ENCODE measurements at places on chromosomes 7 and 10.

DNA sequence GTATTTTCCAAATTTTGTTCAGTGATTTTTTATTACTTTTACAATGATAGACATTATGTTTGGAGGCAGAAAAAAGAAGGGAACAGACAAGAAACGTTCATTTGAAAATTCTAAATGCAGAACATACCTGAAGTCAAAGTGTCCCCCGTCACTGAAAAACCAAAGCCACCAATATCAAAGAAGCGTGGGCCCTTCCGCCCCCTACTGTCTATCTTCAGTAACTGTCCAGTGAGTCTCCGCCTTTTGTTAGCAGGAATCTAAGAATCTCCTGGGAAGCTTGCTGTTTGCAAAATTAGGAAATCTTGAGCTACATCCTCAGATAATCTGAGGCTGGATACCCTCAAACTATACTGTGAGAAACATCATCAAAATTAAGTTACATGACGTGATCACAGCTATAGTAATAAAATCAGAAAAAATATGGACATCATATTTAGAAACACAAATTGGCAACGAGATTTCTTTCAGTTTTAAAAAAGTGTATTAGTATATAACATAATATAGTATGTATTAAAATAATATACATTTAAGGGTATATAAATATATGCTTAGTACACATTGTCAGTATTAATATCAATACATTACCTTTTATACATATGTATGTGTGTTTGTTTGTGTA lies 169.3 kb upstream of the AKR1E2 start:
- peak; percentile 16 for DNase-seq

DNA sequence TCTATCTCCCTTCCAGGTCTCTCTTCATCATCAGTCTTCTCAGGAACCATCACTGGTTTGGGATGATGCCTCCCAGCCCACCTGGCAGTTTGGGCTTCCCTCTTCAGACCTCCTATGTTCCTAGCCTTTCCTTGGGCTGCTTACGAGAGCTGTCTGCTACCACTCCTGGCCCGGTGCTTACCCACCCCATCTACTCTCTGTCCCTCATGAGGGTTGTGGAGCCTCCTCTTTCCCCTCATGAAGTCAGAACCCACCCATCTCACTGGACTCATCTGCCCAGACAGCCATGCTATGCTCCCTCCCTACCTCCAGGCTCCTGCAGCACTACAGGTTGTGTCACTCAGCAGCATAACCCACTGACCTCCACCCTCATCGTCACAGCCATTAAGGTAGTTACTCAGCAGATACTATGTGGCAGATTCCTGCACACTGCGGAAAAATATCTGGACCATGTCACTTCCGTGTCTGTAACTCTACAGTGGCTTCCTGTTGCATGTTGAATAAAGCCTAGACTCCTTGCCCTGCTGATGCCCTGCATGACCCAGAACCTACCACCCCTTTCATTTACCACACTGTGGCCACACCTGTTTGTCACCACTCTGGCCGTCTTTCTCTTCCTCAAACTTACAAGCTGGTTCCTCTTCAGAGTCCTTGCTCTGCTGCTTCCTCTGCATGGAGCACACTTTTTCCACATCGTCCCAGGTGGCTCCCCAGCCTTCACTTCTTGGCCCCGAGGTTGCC lies 2.0 kb downstream of the DBNL start:
- DNase-seq = no peak

DNA sequence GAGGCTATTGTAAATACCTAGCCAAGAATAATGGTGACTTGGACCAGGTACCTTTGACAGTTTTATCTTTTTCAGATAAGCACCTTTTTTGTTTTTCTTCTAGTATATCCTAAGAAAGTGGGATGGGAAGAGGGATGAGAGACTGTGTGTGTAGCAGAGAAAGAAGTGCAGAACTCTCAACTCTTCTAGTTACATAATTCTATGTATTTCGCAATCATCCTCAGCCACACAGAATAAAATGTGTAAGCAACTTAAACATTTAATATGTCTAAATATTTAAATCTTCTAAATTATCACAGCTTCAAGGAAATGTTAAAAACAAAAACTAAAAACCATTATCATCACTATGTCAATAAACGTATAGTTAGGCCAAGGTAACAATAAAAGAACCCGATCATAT lies 42.6 kb upstream of the GSAP start:
- DNase-seq = no peak

DNA sequence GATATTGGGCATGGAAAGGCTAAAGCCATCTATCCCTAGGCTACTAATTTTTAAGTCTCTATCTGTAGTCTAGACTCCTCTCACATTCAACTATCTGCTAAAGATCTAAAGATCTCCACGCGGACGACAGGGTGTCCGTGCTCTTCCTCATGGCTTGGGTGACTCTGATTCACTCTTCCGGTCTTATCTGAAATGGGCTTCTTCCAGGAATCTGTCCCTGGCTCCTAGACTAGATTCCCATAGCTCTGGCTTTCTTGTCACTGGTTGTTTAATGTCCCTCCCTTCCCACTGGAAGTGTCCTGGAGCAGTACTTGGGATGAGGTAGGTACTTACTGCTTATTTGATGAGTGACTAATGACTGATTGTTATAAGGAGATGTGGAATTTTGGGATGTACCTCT lies 62.0 kb upstream of the PODXL start:
- no peak for DNase-seq

GRCh38 chr10:32148864-32149251 lies 92.6 kb upstream of the KIF5B start:
- DNase-seq = no peak

- no peak for DNase-seq
Observed at GRCh38 chr10:79262131-79262530, 85.1 kb upstream of the PPIF start.

GRCh38 chr7:31116615-31117014 lies 64.5 kb downstream of the ADCYAP1R1 start:
- no peak for DNase-seq

DNA sequence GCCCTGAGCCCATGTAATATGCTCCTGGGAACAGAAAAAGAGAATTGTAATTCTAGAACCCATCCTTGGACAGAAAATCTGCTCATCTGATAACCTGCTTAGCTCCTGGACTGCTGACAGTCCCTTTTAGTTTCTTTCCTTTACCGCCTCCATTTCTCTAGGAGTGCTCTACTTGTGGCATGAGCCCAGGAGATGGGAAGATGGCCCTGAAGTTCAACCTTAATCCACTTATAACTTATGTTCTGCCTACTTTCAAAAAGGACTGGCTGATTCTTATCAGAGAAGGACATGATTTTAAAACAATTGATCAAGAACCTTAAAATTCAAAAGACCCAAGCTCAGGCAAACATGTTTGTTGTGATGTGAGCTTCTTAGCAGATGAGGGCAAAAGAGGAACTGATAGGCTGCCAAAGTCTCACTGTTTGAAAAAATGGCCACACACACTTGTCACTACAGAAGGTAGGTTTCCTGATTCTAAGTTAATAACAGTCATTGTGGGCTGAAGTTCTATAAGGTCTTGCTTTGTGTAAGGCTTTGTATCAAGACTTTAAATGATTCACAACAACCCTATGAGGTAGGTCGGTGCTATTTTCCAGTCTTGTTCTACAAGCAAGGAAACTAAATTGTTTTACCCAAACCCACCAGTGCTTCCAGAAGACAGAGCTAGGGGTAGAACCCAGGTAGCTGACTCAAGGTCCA lies 94.3 kb upstream of the AFAP1L2 start:
- DNase-seq = no peak

- DNase-seq = no peak
Observed at GRCh38 chr7:31478721-31479120, 35.2 kb upstream of the ITPRID1 start.

- no peak for DNase-seq
Observed at GRCh38 chr10:48779546-48780152, 95.0 kb downstream of the WDFY4 start.

GRCh38 chr10:64040781-64041180 lies 519.6 kb downstream of the REEP3 start:
- no peak for DNase-seq

DNA sequence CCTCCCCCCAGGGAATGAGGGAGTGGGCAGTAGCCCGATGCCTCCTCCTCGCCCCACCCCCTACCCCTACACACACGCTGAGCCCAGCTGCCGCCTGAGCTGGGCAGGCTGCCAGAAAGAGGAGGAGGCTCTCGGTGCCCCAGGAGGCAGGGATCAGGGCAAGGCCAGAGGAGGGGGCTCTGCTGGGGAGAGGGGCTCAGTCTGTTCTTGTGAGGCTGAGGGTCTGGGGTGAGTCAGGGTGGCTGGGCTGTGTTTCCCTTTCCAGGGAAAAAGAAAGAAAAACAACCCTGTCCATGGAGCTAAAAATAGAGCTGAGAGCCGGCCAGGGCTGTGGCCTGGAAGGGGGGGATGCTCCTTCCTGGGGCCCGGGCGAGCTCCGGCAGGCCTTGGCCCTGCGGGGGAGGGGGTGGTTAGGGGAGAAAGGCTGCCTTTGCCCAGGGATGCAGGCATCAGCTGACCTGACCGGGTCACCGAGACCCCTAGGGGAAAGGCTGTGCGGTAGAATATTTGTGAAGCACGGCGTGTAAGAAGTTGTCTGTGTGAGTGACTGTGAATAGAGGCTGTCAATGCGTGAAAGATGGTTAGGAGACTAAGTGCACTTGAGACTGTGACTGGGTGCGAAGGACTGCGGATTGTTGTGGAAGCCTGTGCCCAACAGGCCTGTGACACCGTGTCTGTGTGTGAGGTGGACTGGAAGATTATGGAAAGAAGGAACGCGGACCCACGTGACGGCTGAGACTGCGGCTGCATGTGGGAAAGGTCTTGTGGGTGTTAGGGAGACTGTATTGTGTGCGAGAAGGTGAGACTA lies 1.2 kb upstream of the LZTS2 start:
- DNase-seq = peak; percentile 43

DNA sequence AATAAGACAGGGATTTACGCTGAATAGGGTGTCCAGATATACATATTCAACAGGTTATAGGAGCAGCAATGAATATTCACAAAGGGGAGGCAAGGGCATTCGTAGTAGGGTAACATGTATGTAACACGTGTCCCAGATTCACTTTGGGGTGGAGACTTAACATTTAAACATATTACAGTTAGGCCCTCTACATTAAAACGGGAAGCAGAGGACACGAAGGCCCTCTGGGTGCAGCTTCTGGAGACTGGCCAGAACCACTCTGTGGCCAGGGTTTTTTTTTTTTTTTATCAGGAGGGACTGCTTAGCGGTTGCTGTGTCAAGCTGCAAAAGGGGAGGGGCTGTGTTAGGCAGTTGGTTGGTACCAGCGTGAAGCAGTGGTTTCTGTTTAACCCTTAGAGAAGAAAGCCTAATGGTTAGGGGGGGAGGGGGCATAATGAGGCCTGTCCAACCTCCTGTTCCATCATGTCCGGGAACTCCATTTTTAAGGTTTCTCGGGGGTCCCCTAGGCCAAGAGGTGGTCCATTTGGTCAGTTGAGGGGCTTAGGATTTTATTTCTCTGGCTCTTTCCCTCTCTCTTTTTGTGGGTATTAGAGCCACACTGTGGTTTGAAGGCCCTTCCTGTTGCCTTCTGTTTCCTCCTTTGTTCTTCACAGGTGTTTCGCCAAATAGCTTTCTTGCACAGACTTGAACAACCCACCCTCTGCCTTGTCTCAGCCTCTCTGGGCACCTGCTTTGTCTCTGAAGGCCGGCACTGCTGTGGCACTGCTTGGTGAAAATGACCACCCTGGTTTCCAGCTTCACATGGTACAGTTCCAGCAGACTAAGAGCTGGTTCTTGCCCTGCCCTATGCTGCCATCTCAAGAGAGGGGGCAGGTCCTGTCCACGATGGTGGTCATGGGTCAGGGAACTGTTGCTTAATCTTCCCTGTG lies 26.4 kb downstream of the PRF1 start:
- no peak for DNase-seq

- DNase-seq = no peak
Observed at GRCh38 chr7:20514364-20514763, 101.1 kb upstream of the ABCB5 start.

- no peak for DNase-seq
Observed at GRCh38 chr10:74282848-74283210, 131.8 kb downstream of the ADK start.

GRCh38 chr10:55460008-55460407 lies 659.0 kb upstream of the PCDH15 start:
- no peak for DNase-seq

DNA sequence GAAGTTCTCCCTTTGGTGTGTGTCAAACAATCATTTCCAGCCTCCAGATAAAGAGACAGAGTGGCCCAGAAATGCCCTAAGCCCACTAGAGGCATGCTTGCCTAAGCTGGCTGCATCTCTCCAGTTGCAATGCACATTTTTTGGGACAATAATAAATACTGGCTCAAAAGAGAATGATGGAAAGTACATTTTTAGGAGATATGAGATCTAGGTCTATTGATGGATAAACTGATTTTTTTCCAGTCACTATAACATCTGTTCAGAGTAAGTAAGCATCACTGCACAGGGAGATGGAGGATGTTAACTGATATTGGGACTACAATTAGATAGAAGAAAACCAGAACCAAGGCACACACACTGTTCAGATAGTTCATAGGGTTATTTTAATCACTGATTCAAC lies 553.0 kb downstream of the GRM8 start:
- no peak for DNase-seq

- DNase-seq = no peak
Observed at GRCh38 chr7:2824026-2824677, 20.0 kb downstream of the GNA12 start.

GRCh38 chr10:131230641-131231322 lies 80.7 kb downstream of the TCERG1L start:
- no peak for DNase-seq

DNA sequence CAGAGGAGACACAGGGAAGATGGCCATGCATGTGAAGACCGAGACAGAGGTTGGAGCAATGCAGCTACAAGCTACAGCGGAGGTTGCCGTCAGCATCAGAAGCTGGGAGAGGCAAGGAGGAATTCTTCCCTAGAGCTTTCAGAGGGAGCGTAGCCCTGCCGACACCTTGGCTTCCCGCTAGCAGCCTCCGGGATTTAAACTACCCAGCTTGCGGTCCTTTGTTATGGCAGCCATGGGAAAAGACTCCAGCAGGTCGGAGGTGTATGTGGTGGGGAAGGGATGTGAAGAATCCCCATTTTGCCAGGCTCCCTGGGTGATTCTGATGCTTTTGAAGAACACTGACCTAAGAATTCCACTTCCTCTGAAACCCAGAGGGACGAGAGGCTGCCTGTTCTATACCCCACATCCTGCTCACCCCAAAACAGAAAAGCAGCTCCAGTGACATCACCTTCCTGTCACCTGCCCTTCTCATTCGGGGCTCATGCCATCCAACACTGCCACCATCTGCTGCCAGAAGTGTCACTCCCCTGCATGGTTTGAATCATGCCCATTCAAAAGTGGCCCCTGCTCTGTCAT lies 3.3 kb upstream of the SEPHS1 start:
- no peak for DNase-seq

GRCh38 chr10:60035984-60036383 lies 129.6 kb upstream of the CCDC6 start:
- no peak for DNase-seq

- no peak for DNase-seq
Observed at GRCh38 chr10:90822508-90822907, 35.3 kb downstream of the HTR7 start.

- DNase-seq = no peak
Observed at GRCh38 chr7:89246196-89246595, 450.7 kb upstream of the TEX47 start.
